ENCODE measurements at places on chromosomes 11 and 22. TPM values are rescaled to one million over a fixed set of nuclear protein-coding genes. Genes with fewer than 3 reads are reported as not detected.

DNA sequence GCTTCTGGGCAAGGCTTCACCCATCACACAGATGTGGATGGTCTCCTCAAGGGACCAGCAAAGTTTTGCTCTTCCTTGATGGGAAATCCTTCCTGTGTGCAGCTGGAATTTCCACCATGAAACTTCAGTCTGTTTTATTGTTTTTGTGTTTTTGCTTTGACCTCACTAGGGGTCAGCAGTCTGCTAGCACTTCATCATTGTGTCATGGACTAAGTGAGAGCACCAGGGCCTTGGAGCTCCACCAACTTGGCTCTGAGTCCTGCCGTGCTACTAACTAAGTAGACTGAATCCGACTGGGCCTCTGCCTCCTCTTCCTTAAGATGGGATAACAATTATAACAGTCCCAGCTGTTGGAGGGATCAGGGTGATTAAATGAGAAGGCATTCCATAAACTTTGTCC lies 305.8 kb upstream of the NCAM1 start:
- DNase-seq: peak; percentile 75
- H3K4me1 ChIP-seq: peaks cover 69% of the 10 kb centered on the region
- H3K27ac ChIP-seq: no peak overlapping the region
- H3K27me3 ChIP-seq: no peaks in the 10 kb centered on the region

DNA sequence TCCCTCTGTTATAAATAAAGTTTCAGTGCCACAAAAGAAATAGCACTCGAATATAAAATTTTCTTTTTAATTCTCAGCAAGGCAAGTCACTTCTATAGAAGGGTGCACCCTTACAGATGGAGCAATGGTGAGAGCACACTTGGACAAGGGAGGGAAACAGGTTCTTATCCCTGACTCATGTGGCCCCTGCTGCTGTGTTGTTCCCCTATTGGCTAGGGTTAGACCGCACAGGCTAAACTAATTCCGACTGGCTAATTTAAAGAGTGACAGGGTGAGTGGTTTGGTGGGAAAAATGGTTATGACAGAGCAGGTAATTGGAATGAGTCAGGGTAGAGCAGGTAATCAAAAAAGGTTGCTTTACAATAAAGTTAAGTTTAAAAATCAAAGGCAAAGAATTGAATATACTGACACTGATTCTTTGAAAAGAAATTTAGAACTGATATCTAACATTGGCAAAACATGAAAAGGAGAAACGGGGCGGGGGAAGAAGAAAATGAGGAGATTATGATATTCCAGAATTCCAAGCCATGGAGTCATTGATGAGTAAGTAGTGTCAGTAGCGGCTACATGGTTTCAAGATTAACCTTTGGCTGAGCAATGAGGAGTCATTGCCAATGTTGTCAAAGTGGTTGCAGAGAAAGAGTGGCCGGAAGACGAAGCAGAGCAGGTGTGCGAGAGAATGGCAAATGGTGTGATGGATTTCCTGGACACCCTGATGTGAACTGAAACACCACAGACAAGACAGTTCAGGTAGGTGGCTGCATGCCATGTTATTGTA lies 48.4 kb upstream of the MRGPRX1 start:
- H3K27me3 ChIP-seq: no peaks in the 10 kb centered on the region
- H3K4me3 ChIP-seq: no peak overlapping the region
- no peaks in the 10 kb centered on the region for H3K4me1 ChIP-seq
- no peak overlapping the region for H3K27ac ChIP-seq

GRCh38 chr22:26995235-26995634 lies 337.8 kb downstream of the MIAT start:
- no peaks in the 10 kb centered on the region for H3K27me3 ChIP-seq
- H3K36me3 ChIP-seq: no peaks in the 10 kb centered on the region
- H3K4me3 ChIP-seq: no peak overlapping the region
- no peak for DNase-seq
- no peaks in the 10 kb centered on the region for H3K4me1 ChIP-seq

- peaks cover 31% of the 10 kb centered on the region for H3K4me1 ChIP-seq
- no peak for DNase-seq
- H3K36me3 ChIP-seq: no peaks in the 10 kb centered on the region
- peak overlapping the region; percentile 98 for H3K27ac ChIP-seq
These were observed 2.6 kb downstream of the HDAC10 start for GRCh38 chr22:50248196-50249081.

GRCh38 chr11:28697920-28698827 lies 590.0 kb downstream of the METTL15 start:
- no peak overlapping the region for H3K4me3 ChIP-seq
- H3K36me3 ChIP-seq: no peaks in the 10 kb centered on the region
- no peaks in the 10 kb centered on the region for H3K27me3 ChIP-seq
- peak; percentile 3 for DNase-seq

Gene RASGRP2
- total RNA-seq: 5.7 TPM

Gene OR51B4
- total RNA-seq: not detected

Data from gastrocnemius medialis (tissue), 4 donors.